ENCODE measurements at places on chromosomes 12 and 14.

DNA sequence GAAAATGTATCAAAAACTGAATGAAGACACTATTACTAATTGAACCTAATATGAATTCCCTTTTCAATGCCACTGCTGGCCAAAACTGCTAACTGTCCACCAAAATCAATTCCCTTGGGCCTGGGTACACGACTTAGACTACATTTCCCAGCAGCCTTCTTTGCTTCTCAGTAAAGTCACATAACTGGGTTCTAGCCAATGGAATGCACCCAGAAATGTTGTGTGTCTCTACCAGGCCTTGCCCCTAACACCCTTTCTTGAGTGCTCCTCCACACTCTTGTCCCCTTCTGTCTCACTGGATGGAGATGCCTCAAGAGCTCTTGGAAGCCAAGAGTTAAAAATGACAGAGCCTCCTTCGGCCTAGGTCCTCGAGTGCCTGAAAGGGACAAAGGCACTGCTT lies 156.8 kb downstream of the PPM1H start:
- no peak for DNase-seq

GRCh38 chr12:1819571-1819970 lies 794 bp upstream of the LRTM2 start:
- no peak for DNase-seq

DNA sequence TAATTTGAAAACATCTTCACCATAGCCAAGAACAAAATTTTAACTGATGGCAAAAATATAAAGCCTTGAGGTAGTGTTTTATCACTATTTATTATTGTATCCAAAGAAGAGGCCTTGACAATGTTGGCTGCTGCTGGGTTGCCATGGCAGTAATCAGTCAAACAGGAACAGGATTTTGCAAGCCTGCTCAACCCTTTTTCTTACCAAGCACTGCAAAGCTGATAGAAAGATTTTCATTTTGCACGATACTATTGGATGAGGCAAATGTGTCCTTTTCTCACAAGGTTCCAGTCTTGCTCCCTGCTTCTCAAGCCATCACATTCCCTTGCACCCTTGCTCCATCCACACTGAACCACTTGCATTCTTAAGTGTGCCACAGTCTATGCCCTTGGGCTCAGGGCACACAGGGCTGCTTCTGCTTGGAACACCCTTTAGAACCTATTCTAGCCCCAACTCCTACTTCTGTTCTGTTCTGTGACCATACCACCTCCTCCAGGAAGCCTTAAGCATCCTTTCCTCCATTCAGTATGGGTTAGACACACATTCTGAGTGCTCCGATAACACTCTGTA lies 76.5 kb upstream of the AMIGO2 start:
- DNase-seq: no peak

DNA sequence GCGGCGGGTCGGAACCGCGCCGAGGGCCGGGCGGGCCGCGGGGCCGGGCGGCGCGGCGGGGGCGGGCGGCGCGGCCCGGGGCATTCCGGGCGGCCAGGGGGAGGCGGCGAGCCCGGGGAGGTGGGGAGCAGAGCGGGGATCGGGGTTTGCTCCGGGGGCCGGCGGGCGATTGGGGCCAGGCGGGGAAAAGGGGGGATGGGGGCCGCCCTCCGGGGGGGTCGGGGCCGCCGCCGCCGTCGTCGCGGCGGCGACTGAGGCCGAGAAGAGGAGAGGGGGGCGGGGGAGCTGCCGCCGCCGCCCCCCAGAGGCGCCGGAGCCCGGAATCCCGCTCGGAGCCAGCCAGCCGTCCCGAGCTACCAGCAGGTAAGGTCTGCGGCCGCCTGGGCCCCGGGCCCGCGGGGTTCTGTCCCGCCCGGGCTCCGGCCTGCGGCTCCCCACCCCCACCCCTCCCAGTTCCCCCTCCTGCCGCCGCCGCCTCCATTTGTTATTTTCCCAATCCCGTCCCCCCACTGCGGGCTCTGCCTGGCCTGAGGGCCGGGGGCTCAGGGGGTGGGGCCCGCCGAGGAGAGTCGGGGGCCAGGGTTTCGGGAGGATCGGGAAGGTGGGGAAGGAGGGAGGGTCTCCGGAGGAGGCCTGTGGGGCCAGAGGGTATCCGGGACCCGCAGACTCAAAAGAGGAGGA lies 403 bp downstream of the ATN1 start:
- no peak for DNase-seq

DNA sequence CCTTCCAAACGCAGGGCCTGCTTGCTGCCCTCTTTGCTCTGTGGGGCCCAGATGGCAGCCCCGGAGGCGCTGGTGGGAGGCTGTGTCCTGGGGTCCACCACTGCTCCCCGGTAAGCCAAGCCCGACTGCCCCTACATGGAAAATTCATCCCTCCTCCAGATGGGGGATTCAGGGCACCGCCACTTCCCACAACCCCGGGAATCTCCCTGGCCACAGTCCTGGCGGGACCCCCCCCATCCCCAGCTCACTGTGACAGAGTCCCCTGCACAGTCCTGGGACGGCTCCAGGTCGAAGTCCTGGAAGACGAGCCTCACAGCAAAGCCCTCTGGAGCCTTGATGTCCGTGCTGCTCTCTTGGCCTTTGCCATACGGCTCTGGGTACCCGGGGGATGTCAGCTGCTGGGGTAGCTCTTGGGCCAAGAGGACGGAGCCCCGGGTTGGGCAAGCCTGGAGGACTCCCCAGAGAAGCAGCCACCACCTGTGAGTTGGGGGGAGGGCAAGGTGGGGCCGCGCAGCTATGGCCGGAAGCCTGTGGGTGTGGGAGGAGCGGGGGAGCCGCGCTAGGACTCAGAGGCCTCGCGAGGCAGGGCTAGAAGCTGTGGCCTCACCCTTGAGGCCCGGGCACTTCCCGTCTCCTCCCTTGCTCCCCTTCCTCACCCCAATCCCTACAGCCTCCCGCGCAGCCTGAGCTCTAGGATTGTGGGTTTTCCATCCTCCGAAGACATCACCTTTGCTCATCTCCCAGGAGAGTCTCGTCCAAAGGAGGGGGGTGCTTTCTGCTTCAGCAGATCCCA lies 815 bp downstream of the C1RL start:
- peak; percentile 31 for DNase-seq

GRCh38 chr12:25433581-25434325 lies 119.3 kb downstream of the LMNTD1 start:
- no peak for DNase-seq

GRCh38 chr14:88040146-88040545 lies 35.2 kb downstream of the GPR65 start:
- no peak for DNase-seq

GRCh38 chr12:69630191-69630590 lies 19.5 kb upstream of the LRRC10 start:
- no peak for DNase-seq

DNA sequence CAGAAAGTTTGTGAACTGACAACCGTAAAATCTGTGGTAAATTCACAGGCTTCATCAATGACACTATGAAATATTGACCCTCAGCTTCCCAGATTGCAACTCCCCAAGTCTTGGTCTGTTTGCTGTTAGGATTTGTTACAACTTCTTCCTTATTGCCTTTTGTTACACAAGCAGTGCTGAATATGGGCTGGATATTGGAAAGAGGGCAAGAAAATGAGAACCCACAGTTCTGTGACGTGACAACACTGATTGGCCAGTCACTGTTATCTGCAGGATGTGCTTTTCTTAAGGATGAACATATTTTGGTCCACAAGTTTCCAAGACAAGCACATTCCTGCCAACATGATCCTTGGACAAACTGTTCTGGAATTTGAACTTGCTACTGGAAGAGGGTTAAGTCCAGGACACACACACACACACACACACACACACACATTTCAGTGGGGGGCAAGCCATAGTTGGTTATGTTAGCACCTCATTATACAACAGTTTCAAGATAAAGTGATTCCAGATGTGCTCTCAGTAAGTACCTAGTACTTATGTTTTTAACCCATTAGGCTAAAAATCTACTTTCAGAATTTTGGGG lies 16.6 kb upstream of the SLC38A2 start:
- DNase-seq: no peak

DNA sequence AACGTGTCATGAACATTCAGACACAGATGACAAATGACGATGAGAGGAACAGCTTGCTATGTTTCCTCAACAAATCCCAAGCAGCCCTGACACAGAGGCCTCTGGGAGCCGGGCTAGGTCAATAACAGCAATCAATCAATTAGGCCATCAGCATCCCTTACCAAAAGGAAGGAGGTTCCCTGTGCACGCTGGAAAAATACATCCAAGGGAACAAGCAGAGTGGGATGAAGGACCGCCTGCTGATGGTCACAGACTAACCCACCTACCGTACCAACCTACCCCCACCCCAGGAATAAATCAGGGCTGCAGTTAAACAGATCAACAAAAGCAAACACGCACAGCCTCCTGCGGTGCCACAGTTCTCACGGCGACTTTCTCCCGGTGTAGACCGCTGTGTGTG lies 265.1 kb upstream of the SFSWAP start:
- DNase-seq: no peak

DNA sequence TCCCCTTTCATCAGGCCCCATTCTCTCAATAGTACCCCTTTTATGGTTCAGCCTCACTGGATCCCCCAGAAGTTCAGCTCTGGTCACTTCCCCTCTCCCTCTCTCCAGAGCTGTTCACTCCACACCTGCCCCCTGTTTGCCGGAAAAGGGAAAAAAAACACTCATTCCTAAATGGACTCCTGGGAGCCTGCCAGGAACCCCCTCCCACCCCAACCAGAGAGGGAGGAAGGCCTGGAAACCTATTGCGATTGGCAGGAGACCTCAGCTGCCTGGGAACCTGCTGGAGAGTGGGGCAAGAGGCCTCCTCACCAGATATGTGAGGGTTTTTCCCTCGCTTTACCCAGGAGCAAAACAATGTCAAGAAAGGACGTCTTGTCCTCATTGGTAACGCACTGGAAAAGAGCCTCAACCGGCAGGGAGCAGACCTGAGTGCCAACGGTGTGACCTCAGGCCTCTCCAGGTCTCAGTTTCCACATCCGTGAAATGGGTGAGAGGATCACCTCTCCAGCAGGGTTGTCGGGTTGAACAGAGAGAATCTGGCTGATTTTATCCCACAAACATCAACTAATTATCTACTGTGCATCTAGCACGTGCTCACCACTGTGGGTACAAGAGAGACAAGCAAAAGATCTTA lies 4.6 kb downstream of the DTX1 start:
- no peak for DNase-seq

DNA sequence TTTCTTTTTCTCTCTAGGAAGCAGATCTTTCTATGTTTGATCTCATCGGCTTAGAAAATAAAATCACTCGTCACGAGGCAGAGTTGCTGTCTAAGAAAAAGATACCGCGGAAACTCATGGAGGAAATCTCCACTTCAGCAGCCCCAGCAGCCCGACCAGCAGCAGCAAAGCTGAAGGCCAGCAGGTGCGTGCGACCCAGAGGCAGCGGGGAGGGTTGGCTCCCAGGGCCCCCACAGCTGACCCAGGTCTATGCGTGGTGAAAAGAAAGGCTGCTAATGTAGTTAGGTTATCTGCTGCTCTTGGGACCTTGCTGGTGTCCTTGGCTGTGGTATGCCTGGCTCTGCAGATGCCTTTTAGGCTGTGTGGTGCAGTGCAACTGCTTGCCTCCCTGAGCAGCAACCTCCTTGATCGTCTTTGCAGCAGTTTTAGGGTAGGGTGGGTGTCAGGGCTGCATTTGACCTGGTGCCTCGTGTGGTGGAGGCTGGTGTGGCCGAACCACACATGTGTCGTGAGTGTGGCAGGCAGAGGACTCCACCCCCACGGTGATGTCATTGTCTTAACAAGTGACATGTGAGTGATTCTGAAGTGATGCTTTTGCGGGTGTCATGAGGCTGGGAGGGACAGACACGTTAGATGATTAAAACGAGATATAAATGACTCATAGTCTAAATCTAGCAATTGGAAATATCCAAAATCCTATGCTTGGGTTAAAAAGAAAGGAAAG lies 68.6 kb downstream of the EP400 start:
- no peak for DNase-seq

GRCh38 chr14:44995770-44996294 lies 33.8 kb downstream of the TOGARAM1 start:
- DNase-seq: no peak

DNA sequence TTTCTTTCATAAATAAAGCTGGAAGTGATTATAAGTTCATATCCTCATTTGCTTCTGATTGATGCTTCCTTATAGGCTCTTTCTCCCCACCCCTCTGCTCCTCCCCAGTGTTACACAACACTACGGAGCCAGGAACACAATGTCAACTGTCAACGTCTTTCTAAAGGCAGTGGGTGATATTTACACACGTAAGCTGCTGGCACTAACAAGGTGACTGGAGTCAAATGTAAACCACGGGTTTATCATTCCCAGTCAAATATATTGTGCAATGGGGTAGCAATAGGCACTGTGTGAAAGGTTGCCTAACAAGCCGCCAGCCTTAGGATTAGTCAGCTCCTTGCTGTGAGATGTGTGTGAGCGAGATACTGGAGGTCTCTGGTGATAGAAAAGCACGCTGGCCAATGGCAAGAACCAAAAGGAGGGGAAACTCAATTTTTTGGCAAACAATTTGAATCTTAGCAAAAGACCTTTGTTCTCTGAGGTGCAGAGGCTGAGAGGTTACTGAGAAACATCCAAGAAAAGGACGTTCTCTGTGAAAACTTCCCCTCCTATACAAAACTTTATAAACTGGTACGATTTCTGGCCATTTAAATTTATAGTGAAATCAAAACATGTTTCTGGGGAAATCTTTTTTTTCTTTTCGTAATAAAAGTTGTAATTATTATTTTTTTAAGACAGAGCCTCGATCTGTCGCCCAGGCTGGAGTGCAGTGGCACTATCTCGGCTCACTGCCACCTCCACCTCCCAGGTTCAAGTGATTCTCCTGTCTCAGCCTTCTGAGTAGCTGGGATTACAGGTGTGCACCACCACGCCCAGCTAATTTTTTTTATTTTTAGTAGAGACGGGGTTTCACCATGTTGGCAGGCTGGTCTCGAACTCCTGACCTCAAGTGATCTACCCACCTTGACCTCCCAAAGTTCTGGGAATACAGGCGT lies 22.3 kb upstream of the HECTD1 start:
- no peak for DNase-seq

DNA sequence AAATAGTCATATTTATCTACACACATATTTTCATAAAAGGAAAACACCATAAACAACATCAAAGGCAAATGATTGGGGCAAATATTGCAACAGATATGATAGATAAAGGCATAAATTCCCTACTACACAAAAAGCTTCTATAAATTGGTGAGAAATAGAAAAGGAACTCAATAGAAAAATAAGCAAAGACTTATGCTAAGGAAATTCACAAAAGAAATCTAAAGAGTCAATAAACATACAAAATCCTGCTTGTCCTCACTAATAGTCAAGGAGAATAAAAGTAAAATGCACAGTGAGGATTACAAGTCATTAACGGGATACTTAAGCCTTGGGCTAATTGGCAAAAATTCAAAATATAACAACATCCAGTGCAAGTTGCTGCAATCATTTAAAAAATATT lies 30.3 kb downstream of the CCDC59 start:
- no peak for DNase-seq

- DNase-seq: no peak
These were observed 87.3 kb downstream of the PHLDA1 start for GRCh38 chr12:75944097-75944904.
